MG63 (cell line): ENCODE measurements at places on chromosomes 2 and 18. TPM values are rescaled to one million over a fixed set of nuclear protein-coding genes. Genes with fewer than 3 reads are reported as not detected.

Gene CPO
- not detected in 2 replicates for total RNA-seq

DNA sequence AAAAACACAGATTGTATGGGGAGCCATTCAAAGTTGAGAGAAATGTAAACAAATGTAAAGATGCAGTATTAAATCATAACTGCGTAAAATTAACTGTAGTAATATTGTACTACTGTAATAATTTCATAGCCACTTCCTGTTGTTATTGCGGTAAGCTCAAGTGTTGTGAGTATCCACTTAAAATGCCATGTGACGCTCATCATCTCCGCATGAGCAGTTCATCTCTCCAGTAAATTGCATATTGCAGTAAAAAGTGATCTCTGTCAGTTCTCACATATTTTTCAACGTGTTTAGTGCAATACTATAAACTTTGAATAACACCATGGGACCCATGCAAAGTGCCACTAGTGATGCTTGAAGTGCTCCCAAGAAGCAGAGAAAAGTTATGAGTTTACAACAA lies 41.8 kb upstream of the SP3 start:
- no peak for DNase-seq

Gene AOX1
- 19.1 and 20.6 TPM in 2 replicates for total RNA-seq

DNA sequence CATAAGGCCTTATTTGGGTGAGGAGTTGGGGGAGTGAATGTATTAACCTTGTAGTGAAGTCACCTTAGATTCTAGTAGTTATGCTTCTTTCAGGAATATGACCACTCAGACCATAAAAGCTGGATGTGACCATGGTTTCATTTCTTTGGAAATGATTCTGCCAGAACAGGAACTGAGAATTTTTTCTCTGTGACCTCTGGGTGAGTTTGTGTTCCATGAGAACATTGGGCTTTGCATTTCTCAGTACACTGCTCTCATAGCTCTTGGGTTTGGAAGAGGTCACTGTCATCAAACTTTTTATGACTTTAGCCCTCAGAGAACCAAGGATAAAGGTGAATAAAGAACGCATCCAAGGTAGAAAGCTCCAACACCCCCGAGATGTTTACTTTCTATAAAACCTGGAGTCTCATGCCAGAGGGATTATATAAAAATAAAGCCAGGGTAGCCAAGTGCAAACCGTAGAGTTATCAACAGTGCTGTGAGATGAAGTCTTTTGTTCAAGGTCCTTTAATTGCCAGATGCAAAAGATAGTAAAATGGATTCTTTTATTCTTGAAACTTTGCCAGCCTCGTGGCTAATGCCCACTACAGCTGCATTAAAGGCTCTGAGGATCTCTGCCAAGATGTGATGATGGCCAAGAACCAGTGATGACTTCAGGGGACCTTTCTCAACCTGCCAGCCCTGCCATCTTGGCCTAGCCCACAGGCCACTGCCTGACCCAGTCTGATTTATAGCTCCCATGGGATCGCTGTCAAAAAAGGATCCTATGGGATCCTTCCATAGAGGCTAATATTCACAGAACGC lies 27.8 kb upstream of the MAT2A start:
- DNase-seq: peak; percentile 48

Gene RRM2
- total RNA-seq: 31.3 and 33.2 TPM in 2 replicates

DNA sequence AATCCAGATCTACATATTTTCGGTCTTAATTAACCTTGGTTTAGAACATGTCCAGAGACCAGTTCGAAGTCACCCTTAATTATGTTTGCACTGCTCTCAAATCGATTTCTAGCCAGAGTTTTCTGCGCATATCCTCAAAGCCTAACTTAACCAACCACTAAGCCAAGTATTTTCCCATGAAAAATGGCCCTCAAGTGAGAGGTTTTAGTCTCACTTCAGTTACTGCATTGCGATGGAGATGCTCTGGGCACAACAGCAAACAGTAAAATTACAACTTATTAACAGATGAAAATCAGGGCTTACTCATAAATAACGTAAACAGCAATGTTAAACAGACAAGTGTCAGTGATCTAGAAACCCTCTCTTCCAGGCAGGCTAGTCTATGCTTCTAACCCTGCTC lies 4.5 kb downstream of the RTN4 start:
- DNase-seq: no peak

DNA sequence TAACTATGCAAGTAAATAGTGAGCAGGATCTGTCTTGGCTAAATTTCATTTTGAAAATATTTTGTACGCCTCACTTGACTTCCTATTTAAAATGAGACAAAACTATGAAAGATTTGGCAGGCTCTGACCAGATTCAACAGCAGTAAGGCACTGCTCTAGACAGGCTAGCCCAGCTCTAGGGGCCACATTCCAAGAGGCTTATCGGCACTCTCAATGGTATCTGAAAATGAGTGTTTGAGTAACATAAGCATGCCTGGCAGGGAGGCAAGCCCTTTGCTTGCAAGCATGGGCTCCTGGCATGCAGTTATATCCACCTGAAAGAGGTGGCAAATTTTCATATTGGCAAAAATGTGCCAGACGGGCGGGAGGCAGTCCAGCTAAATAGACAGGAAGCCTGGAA lies 10.5 kb downstream of the CAPN13 start:
- peak; percentile 31 for DNase-seq

- no peak for DNase-seq
Measured at GRCh38 chr18:6666012-6666685, 63.4 kb upstream of the ARHGAP28 start.

Gene MYOM1
- total RNA-seq: 0.03 and 0.05 TPM in 2 replicates

DNA sequence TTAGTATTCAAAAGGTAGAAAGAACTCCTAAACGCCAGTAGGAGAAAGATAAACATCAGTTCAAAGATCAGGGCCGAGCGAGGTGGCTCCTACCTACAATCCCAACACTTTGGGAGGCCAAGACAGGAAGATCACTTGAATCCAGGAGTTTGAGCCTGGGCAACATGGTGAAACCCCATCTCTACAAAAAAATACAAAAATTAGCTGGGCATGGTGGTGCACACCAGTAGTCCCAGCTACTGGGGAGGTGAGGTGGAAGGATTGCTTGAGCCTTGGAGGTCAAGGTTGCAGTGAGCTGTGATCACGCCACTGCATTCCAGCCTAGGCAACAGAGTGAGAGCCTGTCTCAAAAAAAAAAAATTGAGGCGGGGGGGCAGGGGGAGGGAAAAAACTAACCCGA lies 40.6 kb downstream of the MBOAT2 start:
- no peak for DNase-seq

GRCh38 chr18:46073474-46074331 lies 1.6 kb upstream of the PSTPIP2 start:
- DNase-seq: peak; percentile 7

DNA sequence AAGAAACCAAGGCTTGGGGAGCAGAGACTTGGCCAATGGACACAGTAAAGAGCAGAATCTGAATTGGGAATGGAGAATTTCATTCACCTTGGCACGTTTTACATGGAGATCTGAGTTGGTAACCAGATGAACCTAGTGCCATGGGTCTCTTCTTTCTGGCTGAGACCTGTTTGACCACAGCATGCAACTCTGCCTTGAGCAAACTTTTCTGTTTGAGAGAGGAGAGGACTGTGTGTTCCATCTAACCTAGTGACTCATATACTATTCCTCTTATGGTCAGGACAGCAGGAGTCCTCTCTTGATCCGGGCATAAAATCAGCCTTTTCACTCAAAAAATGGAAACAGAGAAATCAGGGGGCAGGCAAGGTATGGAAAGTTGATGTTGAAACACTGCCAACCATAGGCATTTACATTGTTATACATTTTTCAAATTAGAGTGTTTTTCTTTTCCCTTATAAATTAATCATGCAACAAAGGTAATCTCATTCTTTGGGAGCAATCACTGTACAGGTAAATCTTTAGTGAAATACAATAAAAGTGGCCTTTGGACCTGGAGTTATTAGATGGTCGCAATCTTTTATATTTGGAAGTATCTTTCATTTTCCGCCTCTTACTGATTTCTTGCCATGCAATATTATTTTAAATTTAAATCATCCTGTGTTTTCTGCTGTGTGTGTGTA lies 86.7 kb downstream of the NRP2 start:
- DNase-seq: no peak

Gene KCNG2
- not detected in 2 replicates for total RNA-seq

DNA sequence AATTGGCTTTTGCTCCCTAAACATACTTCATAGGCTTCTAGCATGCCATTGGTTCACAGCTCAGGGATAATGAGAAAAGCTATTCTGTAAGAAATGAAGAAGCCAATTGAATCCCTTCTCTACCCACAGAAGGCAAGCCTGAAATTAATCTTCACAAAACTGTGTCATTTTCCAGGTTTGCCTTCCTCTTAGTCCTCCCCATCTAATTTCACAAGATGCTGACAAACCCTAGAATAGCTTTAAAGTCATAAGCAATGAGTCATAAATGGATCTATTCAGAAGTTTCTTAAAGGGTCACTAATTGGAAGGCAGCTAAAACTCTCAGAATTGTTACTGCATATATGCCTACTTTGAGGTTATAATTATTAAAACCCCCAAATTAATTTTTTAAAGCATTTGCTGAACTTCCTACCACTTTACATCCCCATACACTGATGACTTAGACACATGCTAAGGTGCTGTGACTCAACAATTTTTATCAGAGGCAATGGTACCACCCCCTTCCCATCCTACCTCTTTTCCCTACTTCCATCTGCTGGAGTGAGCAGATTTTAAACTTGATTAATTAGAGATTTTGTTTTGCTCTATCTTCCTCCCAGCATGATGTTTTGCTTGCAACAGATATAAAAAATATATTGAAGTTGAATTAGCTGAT lies 51.3 kb upstream of the NABP1 start:
- DNase-seq: no peak
